ENCODE measurements at places on chromosomes 11 and 22.
A peak's percentile ranks its signal among the peaks of the same experiment; 100 is the strongest.

- DNase-seq: peak; percentile 22
Measured at GRCh38 chr22:23180893-23181720, 798 bp downstream of the BCR start.

- no peak for DNase-seq
Measured at GRCh38 chr22:30968015-30968923, at the start of gene MORC2. Gene MORC2 (minus strand): TSS chr22:30968774. CDS start chr22:30967889, 885 bp downstream.

DNA sequence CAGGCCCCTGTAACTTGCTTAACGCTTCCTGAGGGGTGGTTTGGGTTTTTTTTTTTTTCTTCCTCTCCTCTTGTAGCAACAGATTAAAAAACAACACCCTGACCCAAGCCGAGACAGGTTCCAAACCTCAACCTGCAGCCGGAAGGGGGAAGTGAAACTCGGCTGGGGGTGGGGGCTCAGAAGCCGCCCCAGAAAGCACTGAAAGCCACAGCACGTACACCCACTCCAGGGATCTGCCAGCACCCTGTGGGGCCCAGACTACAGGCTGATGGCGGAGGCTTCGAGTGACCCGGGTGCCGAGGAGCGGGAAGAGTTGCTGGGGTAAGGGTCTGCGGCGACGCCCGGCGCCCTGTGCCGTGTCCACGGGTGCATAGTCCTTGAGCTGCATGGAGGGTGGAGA, at the start of gene LSP1:
TSS of gene LSP1 (plus strand) at position 208 of the 400 bp plus-strand sequence. CDS start at position 269, 61 bp downstream.
- peak; percentile 92 for DNase-seq

- no peak for DNase-seq
Measured at GRCh38 chr11:1953489-1954266, 6.5 kb downstream of the MRPL23 start.

DNA sequence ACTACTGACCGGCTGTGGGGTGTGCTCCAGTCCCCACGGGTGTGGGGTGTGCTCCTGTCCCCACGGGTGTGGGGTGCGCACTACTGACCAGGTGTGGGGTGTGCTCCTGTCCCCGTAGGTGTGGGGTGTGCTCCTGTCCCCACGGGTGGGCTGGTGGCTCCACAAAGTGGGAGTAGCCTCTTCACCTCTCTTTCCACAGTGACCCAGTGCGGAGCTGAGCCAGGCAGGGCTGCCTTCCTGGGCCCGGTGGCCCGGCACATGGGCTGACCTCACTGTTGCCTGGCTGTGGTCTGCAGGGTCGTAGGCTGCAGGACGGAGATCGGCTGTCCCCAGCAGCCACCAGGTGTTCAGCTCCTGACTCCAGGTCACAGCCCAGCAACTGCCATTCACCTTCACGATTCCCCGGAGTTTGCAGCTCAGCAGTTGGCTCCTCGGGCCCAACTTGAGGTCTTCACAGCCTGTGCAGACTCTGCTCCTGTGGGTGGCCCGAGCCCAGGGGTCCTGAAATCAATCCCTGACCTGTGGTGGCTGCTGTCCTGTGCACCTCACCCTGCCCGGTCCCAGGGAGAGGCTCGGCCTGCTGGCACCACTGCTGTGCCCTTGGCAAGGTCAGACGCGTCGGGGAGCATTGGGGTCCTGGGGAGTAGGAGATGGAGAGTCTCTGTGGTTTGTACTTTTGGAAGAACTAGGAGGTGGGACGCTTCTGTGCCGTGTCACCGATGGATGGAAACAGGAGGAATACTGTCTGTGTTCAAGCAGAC, 414.3 kb downstream of the TBC1D22A start:
- DNase-seq: no peak

GRCh38 chr11:122871302-122871701, 11.3 kb upstream of the JHY start:
- DNase-seq: no peak

DNA sequence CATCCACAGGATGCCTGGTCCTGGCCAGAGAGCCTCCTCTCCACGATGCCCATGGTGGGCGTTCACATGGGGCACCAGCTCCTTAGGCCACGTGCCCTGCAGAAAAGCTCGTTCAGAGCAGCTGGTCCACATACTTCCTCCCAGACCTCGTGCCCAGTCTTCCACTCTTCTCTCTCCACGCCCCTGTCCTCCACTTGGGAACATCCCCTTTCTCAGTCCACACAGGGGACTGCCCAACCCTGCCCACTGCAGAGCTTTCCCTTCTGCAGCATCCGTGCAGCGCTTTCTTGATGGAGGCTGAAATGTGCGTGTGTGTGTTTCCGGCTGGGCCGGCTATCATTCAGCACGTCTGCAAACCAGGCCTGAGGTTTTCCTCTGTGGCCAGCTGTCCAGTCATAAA, 11.3 kb downstream of the TPCN2 start:
- DNase-seq: no peak

- DNase-seq: no peak
Measured at GRCh38 chr22:39494471-39495120, 7.5 kb upstream of the MIEF1 start.

GRCh38 chr22:20433191-20433590, 4.4 kb downstream of the SCARF2 start:
- no peak for DNase-seq

GRCh38 chr11:66728693-66729385, at the start of gene SPTBN2:
Gene SPTBN2 (minus strand): TSS chr11:66729216. CDS start chr11:66721240, 7,976 bp downstream.
- DNase-seq: no peak

GRCh38 chr11:30406978-30407762, 84.3 kb downstream of the ARL14EP start:
- DNase-seq: no peak

DNA sequence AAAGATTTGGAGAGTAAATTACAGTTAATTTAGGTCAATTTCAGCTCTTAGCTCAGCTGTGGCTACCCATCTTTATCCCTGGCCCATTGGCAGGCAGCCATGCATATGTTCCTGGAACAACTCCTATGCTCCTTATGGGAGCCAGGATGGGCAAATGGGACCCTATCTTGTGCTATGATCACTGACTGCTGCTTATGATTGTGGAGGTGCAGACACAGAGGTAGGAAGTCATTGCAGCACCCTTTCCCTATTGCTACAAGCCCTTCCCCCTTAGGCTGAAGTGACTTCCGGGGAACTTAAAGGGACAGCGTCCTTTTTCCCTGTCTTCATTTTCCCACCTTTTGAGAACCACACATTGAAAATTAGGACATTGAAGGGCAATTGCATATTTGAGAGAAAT, 112.7 kb downstream of the FCHSD2 start:
- no peak for DNase-seq

All from activated CD4-positive, alpha-beta T cell treated with anti-CD3 and anti-CD28 coated beads, Interleukin-2, Interleukin-4, amounts not matched to agents 100 ng/mL and 50 ng/mL, durations not matched to agents 16 hours and 8 hours (primary cell).